ENCODE measurements at places on chromosomes 16 and 17.

DNA sequence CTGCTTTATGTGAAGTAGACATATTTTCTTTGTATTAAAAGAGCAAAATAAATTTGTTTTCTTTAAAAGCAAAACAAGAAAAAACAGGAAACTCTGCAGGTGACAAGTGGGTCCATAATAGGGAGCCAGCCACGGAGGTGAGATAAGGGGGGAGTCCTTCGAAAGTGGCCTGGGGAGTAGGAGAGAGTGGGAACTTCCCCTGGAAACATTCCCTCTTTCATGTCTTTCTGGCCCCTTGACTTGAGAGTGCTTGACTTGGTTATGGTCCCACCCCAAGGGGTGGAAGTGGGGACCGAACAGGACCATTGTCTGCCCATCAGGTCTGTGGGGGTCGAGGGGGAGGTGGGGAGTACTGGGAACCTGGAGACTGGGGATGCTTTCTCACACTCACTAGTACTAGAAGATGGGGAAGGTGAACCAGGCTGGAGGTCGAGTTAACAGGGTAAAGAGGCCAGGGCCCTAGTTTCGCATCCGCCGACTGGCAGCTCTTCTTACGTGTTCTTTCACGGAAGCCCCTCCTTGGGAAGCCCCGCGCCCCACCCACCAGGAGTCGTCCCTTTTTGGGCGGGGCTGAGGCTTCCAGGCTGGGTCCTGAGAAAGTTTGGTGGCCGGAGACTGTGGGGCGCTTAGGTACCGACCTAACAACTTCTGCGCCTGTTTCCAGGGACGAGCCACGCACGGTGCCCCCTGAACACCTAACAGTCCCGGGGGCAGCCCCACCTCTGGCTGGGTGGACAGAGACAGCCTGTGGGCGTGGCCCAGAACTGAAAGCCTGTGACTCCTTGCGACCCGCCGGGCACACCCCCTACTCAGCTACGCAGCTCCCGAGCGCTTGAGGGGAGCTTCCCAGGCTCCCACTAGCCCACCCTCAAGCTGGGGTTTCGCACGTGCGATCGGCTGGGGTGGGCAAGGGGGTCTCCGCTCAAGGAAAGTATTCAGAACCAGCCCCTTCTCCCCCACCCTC is 790 bp downstream of the TRADD start:
- no peak for DNase-seq

DNA sequence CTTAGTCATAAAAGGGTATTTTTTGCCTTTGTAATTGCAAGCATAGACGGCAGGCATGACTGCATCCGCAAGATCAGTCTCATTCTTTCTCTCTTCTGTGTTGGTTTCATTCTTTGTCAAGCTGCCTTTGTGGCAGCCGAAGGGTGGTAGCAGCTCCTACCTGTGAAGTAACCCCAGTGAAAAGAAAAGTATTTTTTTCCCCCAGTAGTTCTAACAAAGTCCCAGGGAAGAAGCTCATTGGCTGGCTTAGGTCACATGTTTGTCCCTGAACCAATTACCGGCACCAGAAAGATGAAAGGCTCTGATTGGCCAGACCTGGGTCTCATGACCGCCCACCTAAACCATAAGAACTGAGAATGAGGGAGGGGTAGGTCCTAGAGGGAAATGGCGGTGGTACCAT is 110.7 kb downstream of the RAP1GAP2 start:
- no peak for DNase-seq

GRCh38 chr17:43940630-43941029 is 1.6 kb downstream of the PPY start:
- no peak for DNase-seq

- no peak for DNase-seq
These were observed 3.1 kb downstream of the GSG1L2 start for GRCh38 chr17:9818760-9819159.

DNA sequence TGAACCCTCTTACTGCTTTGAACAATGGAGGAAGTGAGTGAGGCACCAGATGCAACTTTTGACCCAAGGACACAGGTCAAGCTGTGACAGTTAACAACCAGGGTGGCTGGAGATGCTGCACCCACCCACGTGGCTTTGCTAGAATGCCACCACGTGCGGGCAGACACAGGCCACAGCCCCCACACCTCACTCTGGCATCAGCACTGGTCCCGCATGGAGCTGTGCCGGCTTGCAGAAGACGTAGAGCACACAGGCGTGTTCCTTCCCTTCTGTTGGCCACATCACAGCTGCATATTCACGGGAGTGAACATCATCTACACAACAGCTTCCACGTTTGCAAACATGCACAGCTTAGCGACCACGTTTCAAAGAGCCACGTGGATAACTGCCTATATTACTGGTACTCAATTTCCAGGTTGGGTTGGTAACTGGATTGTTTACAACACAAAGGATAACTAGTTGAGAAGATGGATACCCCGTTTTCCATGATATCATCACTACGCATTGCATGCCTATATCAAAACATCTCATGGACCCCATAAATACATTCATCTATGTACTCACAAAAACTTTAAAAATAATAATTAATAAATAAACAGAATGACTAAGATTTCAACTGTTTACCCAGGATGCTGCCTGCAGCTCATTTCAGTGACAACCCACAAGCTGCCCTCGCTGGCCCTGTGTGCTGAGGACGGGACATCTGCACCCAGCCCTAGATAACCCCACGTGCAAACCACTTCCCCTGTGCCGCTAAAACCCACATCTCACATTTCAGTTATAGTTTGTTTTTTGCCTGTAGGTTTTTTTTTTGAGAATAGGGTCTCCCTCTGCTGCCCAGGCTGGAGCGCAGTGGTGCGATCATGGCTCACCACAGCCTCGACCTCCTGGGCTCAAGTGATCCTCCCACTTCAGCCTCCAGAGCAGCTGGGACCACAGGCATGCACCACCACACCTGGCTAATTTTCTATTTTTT is 132.0 kb downstream of the ANKRD11 start:
- DNase-seq, result no peak

GRCh38 chr16:17037499-17037898 is 433.3 kb downstream of the XYLT1 start:
- no peak for DNase-seq

All from cortex of kidney (tissue), 1 donor.